ENCODE measurements at places on chromosomes 7 and 10.

GRCh38 chr10:114301951-114302710 is 63.1 kb downstream of the VWA2 start:
- no peak for DNase-seq

GRCh38 chr7:519484-520390 is at the start of gene PDGFA:
PDGFA (minus strand) TSS chr7:519846; CDS start chr7:519001, 845 bp downstream.
- peak; percentile 60 for DNase-seq

DNA sequence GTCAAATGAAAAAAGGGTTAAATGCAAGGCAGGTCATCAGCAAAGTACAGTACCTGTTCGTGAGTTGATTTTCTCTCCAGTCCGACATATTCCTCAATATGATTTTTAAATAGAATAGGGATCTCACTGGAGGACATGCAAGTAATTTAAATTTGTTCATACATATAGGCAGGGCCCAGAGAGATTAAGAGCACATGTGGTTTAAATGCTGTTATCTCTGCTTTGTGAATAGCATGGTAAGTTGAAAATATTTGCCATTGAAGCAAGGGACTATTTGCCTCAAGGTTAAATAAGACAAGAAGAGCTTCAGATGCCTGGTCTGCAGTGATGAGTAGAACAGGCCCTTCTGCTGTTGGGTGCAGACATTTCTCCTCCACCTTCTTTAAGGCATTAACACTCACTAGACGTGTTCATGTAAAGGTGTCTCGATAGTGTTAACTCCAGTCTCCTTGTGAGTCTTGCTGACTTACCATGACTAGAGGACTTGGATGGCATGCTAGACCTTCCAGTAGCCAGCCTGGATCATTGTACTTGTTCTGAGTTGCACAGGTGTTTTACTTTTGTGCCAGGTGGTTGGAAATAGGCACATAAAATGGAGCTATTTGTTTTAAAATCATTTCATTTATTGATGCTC is 15.6 kb upstream of the AKR1C3 start:
- no peak for DNase-seq

DNA sequence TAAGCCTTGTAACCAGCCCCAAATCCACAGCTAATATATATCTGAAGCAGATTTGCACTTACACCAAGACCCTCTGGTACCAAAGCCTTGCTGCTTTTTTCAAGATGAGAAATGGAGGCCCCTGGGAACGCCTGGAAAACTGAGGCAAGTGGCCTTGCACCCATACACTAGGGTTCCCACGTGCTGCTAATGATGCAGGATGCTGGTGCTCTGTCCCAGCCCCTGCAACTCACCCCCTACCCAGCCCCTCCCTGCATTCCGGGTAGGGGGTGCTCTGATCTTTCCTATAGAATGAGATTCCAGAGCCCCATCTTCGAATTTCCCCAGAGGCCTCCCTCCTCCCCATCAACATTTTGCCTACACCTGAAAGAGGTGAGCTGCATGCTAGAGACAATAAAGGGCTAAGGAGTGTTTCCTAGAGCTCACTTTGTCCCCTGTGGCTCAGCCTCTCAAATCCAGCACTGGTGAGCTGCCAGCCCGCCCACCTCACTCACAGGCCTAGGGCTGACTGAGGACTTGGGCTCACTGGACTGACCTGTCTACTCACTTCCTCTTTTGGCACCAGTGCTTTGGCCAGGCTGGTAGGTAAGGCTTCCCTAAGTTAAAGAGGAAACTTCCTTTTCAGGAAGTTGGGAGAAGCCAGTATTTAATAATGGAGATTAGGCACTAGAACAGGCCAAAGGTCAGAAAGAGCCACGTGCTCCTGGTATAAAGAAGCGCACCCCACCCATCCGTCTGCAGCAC is 9.8 kb downstream of the RBP4 start:
- no peak for DNase-seq

DNA sequence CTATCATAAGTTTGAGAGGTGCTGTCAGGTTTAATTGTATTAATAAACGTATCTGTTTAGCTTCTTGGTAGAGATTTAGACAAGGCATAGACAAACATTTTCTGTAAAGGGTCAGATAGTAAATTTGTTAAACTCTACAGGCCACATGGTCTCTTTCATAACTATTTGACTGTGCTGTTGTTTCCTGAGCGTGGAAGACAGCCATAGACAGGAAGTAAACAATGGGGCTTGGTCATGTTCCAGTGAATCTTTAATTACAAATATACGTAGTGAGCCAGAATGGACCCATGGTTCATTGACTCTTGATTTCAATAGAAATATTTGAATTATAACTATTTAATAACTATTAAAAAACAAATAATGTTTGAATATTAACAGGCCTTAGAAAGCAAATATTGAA is 451.1 kb downstream of the SH2D4B start:
- no peak for DNase-seq

- no peak for DNase-seq
Measured at GRCh38 chr10:48614481-48615390, 9.9 kb upstream of the ARHGAP22 start.

DNA sequence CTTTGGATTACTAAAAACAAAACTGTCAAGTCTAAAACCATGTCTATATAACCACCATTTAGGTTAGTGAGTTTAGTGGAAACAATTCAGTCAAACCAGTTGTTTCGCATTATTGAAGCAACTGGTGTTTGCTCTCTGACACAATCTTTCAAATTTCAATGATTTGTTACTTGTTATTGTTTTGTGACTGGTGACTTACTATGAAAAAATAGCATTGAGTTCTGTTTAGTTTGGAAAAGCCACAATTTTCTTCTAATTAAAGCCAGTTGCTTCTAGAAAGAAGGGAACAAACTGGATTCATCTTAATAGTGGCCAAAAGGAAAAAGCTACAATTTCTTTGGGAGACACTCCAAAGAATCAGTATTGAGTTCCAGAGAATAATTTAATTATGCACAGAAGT is 30.4 kb downstream of the LAMB4 start:
- no peak for DNase-seq

DNA sequence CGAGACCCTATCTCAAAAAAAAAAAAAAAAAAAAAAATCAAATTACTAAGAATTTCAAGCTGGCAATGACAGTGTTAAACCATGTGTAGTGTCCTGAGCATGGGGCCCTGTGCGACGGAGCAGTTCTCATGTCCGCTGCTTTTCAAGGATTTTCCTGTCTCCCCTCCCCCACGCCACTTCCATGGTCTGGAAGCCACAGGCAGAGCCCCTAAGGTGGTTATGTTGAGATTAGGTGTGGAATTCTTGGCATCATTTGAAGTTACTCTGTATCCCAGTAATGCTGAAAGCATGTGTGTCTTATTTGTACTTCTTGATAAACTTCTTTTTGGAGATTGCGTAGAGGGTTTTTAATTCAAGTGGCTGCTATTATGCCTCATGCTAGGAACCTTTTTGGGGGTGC is 65.2 kb downstream of the PFKFB3 start:
- no peak for DNase-seq

DNA sequence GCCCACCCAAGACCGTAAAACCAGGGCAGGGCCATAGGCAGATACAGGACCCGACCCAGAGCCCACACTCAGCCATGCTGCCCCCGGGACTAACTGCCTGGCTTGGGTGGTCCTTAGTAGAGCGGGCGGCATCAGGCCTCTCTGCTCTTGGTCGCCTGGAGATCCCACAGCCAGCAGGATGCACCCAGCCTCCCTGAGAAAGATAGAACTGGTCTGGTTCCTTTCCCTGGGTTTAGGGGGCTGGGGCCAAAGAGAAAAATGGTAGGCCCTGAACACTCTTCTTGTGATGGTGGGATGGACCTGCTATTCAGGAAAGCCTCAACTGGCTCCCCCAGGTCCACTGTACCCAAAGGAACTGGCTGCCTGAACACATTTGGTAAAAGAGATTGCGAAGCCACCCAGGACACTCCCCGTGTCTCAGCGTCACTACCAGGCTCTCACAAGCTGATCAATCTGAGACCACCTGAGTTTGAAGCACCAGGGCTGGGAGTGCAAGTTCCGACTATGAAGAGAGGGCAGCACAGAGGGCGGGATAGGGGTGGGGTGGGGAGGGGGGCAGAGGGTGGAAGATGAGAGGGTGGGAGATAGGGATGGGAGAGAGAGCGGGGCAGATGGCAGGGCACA is 591.5 kb downstream of the DNAJB6 start:
- no peak for DNase-seq

- DNase-seq = no peak
Measured at GRCh38 chr10:61321041-61321857, 131.9 kb downstream of the TMEM26 start.

- no peak for DNase-seq
Measured at GRCh38 chr7:149855361-149856305, 17.5 kb downstream of the ZNF862 start.

DNA sequence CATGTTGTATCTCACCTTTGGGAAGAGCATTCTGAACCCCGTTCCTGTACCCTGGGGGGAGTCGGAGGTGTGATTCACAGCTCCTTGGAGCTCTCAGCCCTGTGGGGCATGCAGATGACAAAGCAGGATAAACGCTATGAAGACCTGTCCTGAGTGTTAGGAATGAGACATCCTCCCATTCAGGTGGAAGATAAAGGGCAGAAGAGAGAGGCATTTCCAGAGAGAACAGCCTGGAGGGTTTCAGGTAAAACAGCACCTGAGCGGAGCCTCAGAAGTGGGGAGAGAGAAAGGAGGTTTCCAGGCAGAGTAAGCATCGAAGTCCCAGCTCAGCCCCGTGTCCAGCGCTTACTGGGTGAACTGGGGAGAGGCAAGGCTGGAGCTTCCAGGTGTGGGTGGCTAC is 288.9 kb downstream of the KLF6 start:
- no peak for DNase-seq

DNA sequence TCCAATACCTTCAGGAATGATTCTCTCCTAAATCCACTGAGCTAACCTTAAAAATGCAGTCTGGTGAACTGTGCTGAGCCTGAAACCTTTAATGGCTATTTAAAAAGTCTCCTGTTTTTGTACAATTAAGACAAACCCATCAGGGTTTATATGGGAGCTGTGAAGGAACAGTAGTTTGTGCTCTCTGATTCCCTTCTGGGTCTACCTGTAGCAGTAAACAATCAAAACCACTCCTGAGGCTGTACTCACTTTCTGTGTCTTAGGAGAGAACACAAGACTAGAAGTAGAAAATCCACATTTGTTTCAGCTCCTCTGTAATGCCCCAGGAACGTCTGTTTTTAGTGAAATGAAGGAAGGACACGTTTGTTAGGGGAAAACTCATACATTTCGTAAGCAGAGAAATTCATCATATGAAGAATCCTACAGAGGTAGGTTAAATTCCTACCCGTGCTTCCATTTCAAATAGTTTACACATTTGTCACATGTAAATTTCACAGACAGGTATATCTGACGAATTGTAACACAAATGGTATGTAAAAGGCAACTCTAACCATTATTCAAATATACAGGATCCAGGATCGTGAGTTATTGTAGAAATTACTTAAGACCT is 2.6 kb downstream of the CUX1 start:
- no peak for DNase-seq

DNA sequence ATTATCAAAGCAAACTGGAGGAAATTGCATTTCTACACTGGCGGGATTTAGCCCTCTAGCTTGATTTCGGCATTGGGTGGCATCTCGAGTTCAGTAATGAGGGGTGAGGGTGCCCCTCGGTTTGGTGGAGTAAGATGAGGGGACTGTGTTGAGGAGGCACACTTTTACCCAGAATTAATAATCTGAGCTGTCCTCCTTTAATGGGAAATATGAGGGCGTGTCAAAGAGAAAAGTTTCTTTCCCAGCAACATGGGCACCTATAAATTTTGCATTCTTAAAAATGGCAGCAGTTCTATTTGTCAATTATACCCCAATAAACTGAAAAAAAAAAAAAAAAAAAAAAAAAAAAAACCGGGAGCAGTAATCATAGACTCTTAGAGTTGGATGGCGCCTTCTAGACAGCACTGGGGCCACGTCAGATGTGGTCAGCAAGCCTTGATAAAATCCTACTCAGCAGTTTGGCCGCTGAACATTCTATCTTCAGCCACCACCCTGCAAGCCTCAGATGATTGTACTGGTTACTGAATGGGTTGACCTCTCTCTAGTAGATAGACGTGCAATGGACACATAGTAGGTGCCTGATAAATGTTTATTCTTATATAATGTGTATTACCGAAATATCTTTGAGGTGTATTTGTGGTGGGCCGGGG is 931 bp downstream of the PAPSS2 start:
- DNase-seq = peak; percentile 56

GRCh38 chr7:26193432-26194207 is 6.9 kb downstream of the HNRNPA2B1 start:
- DNase-seq = no peak

- peak; percentile 28 for DNase-seq
Measured at GRCh38 chr10:500876-501275, 188.6 kb downstream of the DIP2C start.

- DNase-seq = no peak
Measured at GRCh38 chr7:90229682-90230081, 15.3 kb upstream of the CFAP69 start.

DNA sequence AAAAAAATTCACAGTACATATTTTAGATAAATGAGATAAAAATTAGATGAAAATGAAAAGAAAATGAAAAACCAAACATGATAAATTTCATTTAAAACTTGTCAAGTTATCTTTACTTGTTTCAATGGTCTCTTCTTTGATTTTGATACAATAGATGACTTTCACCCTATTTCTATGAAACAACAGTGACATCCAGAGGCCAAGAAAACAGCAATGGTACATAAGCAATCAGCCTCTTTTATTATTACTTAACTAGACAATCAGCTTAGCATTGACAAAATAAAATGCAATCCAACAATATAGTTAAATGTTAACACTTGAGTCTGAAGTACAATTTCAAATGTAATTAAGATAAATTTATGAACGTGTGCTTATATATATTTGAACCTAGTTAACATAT is 74.8 kb upstream of the GPR37 start:
- DNase-seq = no peak

DNA sequence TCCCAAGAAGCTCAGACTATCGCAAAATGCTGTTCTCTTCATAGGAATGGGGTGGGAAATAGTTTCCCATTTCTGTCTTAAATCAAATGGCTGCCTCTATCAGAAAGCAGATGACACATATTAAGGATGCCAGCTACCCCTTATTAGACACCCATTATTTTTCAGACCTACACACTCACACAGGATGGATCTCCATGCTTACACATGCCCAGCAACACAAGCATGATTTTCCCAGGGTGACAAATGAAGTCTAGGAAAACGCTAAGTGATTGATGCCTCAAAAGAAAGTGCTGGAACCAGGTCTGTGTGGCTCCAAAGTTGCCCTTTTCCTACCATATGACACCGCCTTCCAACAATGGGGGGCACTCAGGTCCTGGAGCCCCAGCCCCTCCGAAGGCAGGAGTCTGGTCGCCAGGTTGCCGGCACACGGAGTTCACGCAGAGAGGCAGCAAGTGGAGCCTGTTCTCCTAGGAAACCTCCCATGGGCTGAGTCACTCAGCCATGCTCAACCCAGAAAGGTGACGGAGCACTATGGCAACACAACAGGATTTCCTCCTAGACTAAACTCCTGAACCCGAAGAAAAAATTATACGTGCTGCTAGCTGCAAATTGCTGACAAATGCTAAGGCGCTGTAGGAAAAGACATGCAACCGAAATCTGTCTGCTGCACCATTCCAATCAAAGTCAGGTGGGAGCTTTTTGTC is 19.8 kb downstream of the VOPP1 start:
- no peak for DNase-seq

GRCh38 chr7:88758381-88759229 is 895 bp upstream of the ZNF804B start:
- no peak for DNase-seq

- DNase-seq = no peak
Measured at GRCh38 chr7:110962374-110962773, 128.6 kb upstream of the LRRN3 start.

GRCh38 chr10:67666416-67667034 is 29.5 kb downstream of the CTNNA3 start:
- DNase-seq = no peak

GRCh38 chr7:79495544-79496272 is 42.2 kb upstream of the MAGI2 start:
- no peak for DNase-seq

All from ovary (tissue), 10 donors.